IPS-NIHi11 (cell line): ENCODE measurements at places on chromosomes 7 and 10.

DNA sequence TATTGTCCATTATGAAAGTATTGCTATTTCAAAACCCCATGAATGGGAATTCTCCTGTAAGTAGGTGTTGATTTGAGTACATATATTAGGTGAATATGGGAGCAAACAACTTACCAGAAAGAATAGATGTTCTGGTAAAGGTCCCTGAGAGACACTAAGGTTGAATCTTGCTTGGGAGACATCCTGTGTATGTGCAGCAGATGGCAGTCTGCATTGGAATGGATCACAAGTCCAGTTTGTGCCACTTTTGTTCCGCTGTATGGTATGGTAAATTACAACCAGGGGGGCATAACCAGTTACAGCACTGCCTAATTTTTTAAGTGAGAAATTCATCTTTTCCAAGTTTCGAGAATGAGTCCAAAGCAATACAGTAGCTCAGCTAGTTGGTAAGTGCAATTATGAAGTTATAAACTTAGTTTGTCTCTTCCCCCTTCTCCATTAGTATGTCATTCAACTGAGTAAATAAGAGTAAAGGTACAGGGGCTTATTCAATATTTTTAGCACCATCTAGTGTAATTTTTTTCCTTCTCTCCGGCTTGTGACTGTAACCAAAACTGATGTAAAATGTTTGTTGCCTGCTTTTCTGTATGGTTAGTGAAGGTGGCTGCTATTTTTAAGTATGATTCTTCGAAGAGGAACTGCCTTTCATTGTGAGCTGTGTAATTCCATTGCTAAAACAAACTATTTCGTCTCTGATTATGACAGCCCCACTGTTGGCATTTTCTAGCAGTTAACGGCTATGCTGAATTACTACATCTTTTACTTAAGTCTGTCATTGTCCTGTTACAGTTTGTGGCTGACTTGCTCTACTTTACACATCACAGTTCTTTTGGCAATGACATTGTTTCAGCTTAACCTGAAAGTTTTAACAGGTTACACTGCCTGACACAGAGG, 2.8 kb downstream of the MCU start:
- DNase-seq = no peak

DNA sequence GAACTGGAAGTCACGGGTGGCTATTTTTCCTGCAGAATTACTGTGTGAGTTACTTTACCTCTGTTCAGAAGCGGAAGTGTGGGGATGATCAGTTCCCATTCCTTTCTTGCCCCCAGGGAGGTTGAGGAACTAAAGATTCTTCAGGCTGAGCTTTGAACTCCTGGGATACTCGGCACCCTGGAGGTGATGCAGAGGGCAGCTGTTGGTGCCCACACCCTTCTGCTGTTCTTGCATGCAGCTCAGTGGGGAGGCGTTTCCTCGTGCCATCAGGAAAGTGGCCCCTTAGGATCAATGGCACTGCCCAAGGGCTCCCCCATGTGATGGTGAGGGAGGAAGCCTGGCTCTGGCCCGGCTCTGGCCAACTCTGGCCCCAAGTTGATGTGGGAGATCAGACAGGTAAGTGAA, 44.7 kb upstream of the MXI1 start:
- DNase-seq = no peak

- no peak for DNase-seq
These were observed 102.4 kb upstream of the SVIL start for GRCh38 chr10:29737074-29737593.

DNA sequence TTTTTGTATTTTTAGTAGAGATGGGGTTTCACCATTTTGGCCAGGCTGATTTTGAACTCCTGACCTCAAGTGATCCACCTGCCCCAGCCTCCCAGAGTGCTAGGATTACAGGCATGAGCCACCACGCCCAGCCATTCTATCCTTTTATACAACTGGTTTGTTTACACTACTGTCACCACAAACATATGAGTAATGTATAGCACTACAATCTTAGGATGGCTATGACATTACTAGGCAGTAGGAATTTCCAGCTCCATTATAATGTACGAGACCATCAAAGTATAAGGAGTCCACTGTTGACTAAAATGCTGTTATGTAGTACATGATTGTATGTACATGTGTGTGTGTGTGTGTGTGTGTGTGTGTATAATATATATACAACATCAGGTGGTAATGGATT, 1126.1 kb upstream of the LRRN3 start:
- no peak for DNase-seq

- no peak for DNase-seq
These were observed 15.8 kb downstream of the PODXL start for GRCh38 chr7:131540491-131541162.

GRCh38 chr10:131477457-131478121, 166.1 kb upstream of the TCERG1L start:
- no peak for DNase-seq

- no peak for DNase-seq
These were observed 6.0 kb downstream of the PAX2 start for GRCh38 chr10:100751211-100751933.
